Osteoblast (primary cell): ENCODE measurements at places on chromosomes 5 and 9. TPM values are rescaled to one million over a fixed set of nuclear protein-coding genes. Genes with fewer than 3 reads are reported as not detected.
A peak's percentile ranks its signal among the peaks of the same experiment; 100 is the strongest.

DNA sequence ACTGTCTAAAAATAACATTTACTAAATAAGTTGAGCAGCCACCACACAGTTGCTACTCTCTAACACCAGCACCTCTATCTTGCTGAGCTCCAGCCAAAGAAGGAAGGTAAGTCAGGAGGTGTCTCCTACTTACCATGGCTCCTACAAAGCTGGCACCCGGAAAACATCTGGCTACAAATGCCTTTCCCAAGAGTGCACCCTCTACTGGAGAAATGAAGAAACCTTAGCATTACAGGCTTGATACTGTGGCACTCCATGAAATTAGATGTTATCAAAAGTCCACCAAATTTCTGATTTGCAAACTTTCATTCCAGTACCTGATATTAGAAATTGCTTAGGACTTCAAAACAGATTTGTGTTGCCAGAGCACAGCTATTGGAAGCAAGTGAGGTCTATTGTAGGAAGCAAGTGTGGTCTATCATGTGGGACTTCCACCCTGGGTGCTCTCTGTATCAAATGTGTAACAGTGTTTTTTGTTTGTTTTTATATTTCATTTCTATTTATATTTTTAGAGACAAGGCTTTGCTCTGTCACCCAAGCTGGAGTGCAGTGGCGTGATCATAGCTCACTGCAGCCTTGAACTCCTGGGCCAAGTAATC, 25.7 kb upstream of the RFK start:
- H3K27ac ChIP-seq: no peak overlapping the region
- peak; percentile 15 for DNase-seq
- no peaks in the 10 kb centered on the region for H3K27me3 ChIP-seq
- H3K4me3 ChIP-seq: no peak overlapping the region

Gene IFNB1
- not detected in 2 replicates for total RNA-seq

DNA sequence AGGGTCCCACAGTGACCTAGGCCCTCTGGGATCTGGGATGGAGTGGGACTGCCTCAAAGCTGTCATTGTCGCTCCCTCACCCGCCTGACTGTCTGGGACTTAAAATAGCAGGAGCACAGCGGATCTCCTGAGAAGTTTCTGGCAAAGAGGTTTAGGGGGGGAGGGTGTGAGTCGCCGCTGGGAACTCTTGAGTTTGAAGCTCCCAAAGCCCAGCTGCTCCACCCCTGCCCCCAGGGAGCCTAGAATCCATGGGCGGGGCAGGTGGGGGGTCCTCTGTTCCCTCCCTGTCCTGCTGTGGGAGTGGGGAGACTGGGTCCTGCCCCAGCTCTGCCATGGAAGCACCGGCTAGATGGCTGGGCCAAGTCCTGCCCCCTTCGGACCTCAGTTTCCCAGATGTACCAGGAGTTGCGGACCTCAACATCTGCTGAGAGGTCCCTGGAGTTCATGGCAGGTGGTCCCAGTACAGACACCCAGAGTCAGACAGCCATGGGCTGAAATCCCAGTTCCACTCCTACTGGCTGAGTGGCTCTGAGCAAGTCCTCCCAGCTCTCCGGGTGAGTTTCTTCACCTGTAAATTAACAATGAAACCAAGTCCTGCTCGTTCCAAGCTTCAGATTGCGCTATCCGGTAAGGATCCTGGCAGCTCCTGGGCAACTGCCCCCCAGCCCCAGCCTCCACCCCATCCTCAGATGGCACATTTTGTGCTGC, 985 bp upstream of the WDR38 start:
- no peak overlapping the region for H3K27ac ChIP-seq
- H3K4me1 ChIP-seq: peaks cover 10% of the 10 kb centered on the region
- peaks cover 8% of the 10 kb centered on the region for H3K36me3 ChIP-seq

- DNase-seq: peak; percentile 99
- H3K36me3 ChIP-seq: no peaks in the 10 kb centered on the region
- peak overlapping the region; percentile 78 for H3K27ac ChIP-seq
- H3K4me3 ChIP-seq: peak overlapping the region; percentile 73
- peaks cover 33% of the 10 kb centered on the region for H3K27me3 ChIP-seq
These were observed 1.5 kb upstream of the SHC3 start for GRCh38 chr9:89179895-89180734.

DNA sequence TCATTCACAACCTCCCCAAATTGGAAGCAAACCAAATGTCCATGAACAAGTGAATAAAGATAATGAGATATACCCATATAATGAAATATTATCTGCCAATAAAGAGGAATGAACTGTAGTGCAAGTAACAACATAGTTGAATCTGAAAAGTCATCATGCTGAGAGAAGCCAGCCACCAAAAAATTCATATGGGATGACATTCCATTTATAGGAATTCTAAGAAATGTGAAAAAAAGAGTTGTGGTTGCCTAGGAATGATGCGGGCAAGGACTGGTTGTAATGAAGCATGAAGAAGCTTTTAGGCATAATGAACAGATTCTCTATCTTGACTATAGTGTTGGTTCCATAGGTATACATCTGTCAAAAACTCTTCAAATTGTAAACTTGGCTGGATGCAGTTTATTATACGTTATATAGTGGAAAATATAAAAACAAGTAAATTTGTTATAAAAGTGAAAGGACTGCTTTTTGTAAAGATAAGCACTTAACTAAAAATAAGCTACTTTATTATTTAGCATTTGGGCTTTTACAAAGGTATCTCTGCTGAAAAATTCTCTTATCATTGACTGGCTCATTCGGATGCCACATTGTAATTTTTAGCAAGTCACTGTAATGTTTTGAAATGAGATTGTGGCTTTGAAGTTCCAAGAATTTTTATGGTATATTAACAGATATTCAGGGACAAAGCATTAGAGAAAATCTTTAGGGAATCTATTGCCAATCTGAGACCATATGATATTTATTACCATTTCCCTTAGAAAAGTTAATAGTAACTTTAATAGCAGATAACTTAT, 21.2 kb upstream of the TTC23L start:
- DNase-seq: no peak
- H3K4me3 ChIP-seq: no peak overlapping the region
- H3K27me3 ChIP-seq: no peaks in the 10 kb centered on the region
- H3K36me3 ChIP-seq: peaks cover 70% of the 10 kb centered on the region
- H3K27ac ChIP-seq: peak overlapping the region; percentile 16

DNA sequence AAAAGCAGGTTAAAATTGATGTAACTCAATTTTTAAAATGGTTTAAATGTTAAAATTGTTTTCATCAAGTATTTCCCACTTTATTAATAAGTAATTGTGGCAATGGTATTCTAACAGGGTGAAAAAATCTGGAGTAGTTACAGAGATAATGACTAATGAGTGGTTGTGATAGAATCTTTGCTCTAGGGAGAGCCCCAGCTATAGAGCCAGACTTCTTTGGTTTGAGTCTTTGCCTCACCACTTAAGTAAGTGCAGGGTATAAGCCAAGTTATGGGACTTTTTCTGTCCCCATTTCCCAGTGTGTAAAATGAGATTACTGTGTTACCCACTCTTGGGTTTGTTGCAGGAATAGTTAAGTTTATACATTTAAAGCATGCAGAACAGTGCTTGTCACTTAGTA, 158.1 kb downstream of the FER start:
- peaks cover 7% of the 10 kb centered on the region for H3K4me1 ChIP-seq
- H3K27me3 ChIP-seq: no peaks in the 10 kb centered on the region
- H3K36me3 ChIP-seq: no peaks in the 10 kb centered on the region
- H3K4me3 ChIP-seq: no peak overlapping the region

- no peaks in the 10 kb centered on the region for H3K36me3 ChIP-seq
- H3K4me1 ChIP-seq: no peaks in the 10 kb centered on the region
- no peaks in the 10 kb centered on the region for H3K27me3 ChIP-seq
These were observed 16.3 kb downstream of the NMRK1 start for GRCh38 chr9:75071530-75072122.

Gene FAT2
- total RNA-seq: 0.36 and 0.59 TPM in 2 replicates

DNA sequence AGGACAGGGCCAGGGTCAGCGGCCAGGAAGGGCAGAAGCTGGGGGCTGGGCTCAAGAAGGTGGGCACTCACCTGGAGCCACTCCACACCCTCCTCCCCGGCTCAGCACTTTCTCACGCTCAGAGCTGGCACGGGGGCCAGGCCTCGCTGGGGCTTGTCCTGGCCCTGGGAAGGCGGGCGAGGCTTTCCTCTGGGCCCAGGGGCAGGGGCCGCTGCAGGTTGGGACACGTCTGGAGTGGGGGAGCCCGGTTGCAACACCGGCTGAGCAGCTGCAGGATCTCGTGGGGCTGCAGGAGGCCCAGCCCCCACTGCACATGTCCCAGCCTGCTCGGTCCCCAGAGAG, 38.9 kb upstream of the EGFL7 start:
- no peak for DNase-seq
- no peaks in the 10 kb centered on the region for H3K36me3 ChIP-seq
- no peak overlapping the region for H3K27ac ChIP-seq
- peaks cover 7% of the 10 kb centered on the region for H3K4me1 ChIP-seq
- peaks cover 3% of the 10 kb centered on the region for H3K27me3 ChIP-seq
- no peak overlapping the region for H3K4me3 ChIP-seq

Gene BARHL1
- not detected in 2 replicates for total RNA-seq

Gene RFX3
- 1.4 and 2.9 TPM in 2 replicates for total RNA-seq

DNA sequence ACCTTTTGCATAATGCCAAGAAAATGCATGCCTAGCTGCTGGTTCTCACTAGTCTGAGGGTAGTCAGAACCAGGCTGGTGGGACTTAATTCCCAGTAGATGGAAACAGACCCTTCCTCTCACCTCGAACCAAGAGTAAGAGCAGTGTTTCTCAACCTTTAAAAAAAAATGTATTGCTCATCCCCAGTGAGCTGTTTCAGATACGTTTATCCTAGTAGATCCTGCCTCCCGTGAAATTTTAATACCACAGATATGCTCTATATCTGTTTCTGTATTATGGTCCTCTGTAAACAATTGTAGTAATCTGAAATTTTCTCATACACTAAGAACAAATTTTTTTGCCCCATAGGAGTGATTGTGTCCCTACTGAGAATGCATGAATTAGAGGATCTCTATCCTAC, 86.2 kb downstream of the TEK start:
- H3K27ac ChIP-seq: peak overlapping the region; percentile 56
- no peak overlapping the region for H3K4me3 ChIP-seq
- peaks cover 19% of the 10 kb centered on the region for H3K4me1 ChIP-seq
- DNase-seq: no peak
- H3K27me3 ChIP-seq: no peaks in the 10 kb centered on the region

- H3K4me3 ChIP-seq: no peak overlapping the region
- no peak for DNase-seq
- no peaks in the 10 kb centered on the region for H3K36me3 ChIP-seq
These were observed 31.2 kb downstream of the GHR start for GRCh38 chr5:42454216-42454995.

- no peak overlapping the region for H3K4me3 ChIP-seq
- H3K4me1 ChIP-seq: no peaks in the 10 kb centered on the region
- H3K27ac ChIP-seq: no peak overlapping the region
- peaks cover 8% of the 10 kb centered on the region for H3K27me3 ChIP-seq
These were observed 151.0 kb upstream of the PTCH1 start for GRCh38 chr9:95667789-95668188.

Gene DMRTA1
- total RNA-seq: 4.3 and 5.3 TPM in 2 replicates

DNA sequence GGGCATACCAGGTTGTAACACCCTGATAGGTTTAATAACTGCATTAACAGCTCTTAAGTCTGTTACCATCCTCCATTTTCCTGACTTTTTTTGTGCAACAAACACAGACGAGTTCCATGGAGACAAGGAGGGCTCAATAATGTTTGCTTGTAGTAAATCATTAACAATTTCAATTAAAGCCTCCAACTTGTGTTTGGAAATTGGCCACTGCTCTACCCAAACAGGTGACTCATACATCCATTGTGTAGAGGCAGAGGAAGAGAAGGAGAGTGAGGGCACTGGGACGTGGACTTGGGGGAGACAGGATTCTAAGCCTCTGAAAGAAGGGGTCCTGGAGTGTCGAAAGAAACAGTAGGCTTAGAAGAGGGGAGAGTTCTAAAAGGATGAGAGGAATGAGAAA, 213.6 kb upstream of the KCNN2 start:
- H3K4me3 ChIP-seq: no peak overlapping the region
- no peaks in the 10 kb centered on the region for H3K27me3 ChIP-seq
- H3K36me3 ChIP-seq: no peaks in the 10 kb centered on the region
- H3K4me1 ChIP-seq: no peaks in the 10 kb centered on the region

- DNase-seq: no peak
- peaks cover 3% of the 10 kb centered on the region for H3K27me3 ChIP-seq
- H3K4me1 ChIP-seq: no peaks in the 10 kb centered on the region
- no peak overlapping the region for H3K27ac ChIP-seq
- H3K36me3 ChIP-seq: no peaks in the 10 kb centered on the region
- no peak overlapping the region for H3K4me3 ChIP-seq
These were observed 37.4 kb downstream of the FOXI1 start for GRCh38 chr5:170143091-170143490.

Gene OBP2B
- not detected in 2 replicates for total RNA-seq

GRCh38 chr5:151597749-151598148, 6.6 kb upstream of the FAT2 start:
- no peak overlapping the region for H3K27ac ChIP-seq
- H3K4me1 ChIP-seq: no peaks in the 10 kb centered on the region
- H3K4me3 ChIP-seq: no peak overlapping the region
- peaks cover 4% of the 10 kb centered on the region for H3K27me3 ChIP-seq
- DNase-seq: no peak

DNA sequence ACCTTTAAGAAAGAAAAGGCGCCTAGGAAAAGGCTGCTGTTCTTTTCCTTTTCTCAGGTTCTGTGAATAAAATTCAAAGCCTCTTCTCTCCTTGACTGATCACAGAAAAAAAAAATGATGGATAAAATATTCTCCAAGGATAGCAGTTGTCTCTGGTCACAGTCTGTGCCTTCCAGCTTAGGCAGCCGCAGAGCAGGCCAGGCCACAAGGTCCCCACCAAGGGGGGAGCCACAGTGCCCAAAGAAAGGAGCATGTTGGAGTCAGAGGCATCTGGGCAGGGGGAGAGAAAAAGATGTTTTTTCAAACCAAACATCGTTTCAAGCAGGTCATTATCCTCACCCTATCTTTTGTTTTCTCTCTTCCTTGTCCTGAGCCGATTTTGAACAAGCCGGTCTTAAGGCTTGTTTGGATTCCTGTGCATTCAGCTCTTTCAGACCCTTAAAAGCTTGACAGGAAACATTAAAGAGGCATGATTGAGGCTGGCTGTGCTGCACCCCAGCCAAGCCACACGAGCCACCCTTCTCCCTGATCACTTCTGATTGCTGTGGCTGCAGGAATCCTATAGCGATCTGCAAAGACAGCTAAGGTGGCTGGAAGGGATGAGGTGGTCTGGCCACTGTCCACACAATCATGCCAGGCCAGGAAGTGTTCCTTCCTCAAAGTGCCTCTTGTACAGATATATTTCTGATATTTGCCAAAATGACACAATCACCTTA, 284.6 kb upstream of the TLE4 start:
- H3K4me1 ChIP-seq: no peaks in the 10 kb centered on the region
- H3K36me3 ChIP-seq: no peaks in the 10 kb centered on the region
- H3K4me3 ChIP-seq: no peak overlapping the region

- no peak overlapping the region for H3K4me3 ChIP-seq
- no peaks in the 10 kb centered on the region for H3K27me3 ChIP-seq
- peak; percentile 86 for DNase-seq
- H3K4me1 ChIP-seq: peaks cover 18% of the 10 kb centered on the region
- H3K27ac ChIP-seq: no peak overlapping the region
These were observed 1.3 kb upstream of the PRR7 start for GRCh38 chr5:177445052-177445916.

DNA sequence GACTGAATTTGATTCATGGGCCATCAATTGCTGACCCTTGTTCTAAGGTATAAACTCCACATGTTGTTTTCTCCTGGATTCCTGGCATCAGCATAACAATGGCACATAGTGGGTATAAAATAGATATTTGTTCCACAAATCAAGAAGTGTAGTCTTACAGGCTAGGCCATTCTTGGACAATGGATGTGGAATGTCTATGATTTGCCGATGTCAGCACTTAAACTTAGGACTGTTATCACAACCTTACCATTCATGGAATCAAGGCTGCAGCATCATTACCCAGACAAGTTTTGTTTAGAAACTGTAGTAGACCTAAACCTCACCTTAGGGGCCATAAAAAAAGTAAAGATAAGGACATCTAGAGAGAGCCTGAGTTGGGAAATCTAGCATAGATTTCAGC, 680.0 kb downstream of the BRINP1 start:
- no peaks in the 10 kb centered on the region for H3K36me3 ChIP-seq
- no peak for DNase-seq
- H3K27me3 ChIP-seq: no peaks in the 10 kb centered on the region
- no peaks in the 10 kb centered on the region for H3K4me1 ChIP-seq

Gene GFI1B
- total RNA-seq: under 0.01 TPM in 1 of 2 replicates, not detected in the other
